ENCODE measurements at places on chromosomes 4 and X.

- DNase-seq = no peak
These were observed 26.4 kb upstream of the LRCH2 start for GRCh38 chrX:115260330-115260729.

DNA sequence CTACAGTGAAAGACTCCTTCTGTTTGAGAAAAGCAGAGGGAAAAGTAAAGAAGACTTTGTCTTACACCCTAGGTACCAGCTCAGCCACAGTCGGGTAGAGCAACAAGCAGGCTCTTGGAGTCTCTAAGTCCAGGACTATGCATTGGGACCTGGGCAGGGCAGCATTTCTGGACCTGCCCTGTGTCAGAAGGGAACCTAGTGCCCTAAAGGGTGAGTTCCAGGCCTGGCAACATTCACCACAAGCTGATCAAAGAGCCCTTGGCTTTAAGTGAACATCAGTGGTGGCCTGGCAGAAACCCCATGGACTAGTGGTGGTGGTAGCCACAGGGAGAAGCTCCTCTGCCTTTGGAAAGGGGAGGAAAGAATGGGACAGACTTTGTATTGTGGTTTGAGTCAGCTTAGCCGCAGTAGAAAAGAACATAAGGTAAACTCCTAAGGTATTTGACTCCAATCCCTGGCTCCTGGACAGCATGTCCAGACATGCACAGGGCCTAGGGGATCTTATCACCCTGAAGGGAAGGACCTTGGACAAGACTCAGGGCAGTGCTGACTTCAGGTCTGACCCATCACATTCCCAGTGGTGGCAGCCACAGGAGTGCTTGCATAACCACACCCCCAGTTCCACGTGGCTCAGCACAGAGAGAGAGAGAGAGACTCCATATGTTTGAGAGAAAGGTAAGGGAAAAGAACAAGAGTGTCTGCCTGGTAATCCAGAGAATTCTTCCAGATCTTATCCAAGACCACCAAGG lies 32.6 kb downstream of the CCDC158 start:
- DNase-seq = no peak

DNA sequence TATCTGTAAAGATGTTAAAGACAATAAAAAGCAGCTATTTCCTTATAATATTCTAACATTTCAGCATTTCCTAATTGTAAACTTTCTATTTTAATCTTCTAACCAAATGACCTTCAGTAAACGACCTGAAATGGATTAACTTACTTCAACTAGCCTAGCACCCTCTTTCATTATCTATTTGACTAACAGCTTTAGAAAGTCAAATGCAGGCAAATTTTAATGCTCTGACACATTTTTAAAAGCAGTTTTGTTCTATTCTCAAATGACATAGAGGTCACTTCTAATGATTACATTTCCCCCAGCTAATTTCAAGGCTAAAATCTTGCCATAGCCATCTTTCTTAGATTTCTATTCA lies 41.9 kb downstream of the SLC7A11 start:
- no peak for DNase-seq

DNA sequence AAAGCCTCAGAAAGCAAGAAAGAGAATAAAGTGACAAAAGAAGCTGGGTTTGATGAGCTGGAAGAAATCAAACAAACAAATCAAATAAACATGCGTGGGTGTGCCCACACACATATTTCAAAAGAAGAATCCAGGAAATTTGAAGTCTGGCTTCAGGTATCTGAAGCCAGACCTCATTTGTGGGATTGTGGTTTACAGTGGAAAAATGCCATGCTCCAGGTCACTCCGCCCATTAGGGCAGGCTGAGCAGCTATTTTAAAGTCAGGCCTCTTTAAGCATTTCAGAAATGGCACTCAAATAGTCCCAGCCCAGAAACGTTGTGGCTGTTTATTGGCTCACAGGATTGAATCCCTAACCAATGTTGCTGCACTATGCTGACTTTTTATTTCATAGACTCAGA lies 226.1 kb upstream of the F9 start:
- DNase-seq = no peak

DNA sequence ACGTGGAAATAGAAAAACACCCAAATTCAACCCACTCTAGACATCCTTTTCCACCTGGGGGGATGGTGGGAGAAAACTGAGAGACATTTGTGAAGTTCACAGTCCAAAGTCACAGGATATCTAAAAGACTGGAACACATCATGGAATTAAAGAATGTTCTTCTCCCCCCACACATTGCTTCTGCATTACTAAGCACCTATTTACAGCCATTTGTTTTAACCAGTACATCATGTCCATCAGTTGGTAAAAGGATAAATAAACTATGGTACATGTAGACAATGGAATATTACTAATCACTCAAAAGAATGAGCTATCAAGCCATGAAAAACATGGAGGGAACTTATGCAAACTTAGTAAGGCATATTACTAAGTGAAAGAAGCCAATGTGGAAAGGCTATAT lies 185.5 kb upstream of the ANXA10 start:
- DNase-seq = no peak

GRCh38 chrX:8049827-8050226 lies 121.2 kb downstream of the VCX2 start:
- DNase-seq = no peak

DNA sequence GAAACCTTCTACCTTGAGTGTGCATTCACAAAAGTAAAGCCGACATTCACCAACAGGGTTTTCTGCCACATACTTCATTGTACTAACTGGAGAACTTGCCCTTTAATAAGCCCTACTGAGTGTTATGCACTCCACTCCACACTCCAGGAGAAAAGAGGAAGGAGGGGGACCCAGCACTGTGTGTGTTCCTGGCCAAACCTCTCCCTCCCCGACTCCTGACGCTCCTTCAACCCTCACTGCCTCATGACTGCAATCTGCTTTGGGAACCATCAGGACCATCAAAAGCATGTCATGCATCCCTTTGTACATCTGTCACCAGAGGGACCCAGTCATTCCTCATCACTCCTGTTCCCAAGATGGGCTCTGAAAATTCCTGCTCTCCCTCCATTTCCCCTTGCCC lies 143.7 kb downstream of the RASL11B start:
- DNase-seq = no peak

DNA sequence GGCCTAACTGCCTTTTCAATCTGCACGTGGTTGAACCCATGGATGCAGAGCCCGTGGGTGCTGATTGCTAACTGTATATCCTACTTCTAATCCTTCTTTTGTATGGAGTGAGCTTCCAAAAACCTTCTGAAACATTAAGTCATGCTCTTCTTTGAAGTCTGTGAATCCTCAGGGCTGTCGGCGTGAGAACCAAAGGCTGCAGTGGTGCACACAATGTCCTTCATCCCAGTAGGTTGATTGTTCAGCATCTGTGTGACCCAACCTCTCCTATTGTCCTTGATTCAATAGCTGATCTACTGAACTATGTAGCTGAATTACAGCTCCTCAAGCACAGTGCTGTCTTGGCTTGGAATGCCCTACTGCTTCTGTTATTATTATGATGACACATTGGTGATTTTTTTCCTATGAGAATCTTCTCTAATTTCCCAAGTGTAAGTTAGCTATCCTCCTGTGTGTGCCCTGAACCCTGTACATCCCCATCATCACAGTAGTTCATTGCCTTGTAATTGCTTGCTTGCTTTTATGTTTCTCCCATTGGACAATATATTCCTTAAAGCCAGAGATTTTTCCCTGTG lies 294.6 kb downstream of the TRIML1 start:
- DNase-seq = no peak

- DNase-seq = no peak
These were observed 135.5 kb downstream of the SOWAHB start for GRCh38 chr4:76762137-76763130.

DNA sequence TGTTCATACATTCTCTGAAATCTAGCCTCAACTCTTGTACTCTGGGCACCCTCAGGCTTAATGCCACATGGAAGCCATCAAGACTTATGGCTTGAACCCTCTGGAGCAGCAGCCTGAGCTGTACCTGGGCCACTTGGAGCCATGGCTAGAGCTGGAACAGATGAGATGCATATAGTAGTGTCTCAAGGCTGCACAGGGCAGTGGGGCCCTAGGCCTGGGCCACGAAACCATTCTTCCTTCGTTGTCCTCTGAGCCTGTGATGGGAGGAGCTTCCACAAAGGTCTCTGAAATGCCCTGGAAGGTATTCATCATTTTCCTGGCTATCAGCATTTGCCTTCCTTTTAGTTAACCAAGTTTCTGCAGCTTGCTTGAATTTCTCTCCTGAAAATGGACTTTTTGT lies 1427.2 kb upstream of the PCDH10 start:
- no peak for DNase-seq

DNA sequence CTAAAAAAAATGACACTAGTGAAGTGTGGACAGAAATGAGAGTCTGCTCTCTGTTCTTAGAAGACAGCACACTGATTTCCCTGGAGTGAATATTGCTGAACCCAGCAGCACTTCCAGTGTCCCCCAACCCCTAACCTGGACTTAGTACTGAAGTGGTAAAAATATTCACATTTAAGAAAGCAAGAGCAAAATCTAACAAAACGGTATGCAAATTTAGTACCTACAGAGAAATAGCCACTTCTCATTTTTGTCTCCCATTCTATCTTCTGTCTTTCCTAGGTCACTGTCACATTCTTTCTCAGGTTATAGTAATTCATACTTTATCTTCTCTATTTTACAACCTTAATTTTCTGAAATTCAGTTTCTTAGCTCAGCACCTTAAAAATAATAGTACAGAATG lies 274.7 kb downstream of the CFAP299 start:
- no peak for DNase-seq

GRCh38 chr4:123163501-123163900 lies 233.1 kb upstream of the SPRY1 start:
- DNase-seq = no peak

GRCh38 chrX:35890699-35891098 lies 28.8 kb upstream of the CFAP47 start:
- peak; percentile 68 for DNase-seq

DNA sequence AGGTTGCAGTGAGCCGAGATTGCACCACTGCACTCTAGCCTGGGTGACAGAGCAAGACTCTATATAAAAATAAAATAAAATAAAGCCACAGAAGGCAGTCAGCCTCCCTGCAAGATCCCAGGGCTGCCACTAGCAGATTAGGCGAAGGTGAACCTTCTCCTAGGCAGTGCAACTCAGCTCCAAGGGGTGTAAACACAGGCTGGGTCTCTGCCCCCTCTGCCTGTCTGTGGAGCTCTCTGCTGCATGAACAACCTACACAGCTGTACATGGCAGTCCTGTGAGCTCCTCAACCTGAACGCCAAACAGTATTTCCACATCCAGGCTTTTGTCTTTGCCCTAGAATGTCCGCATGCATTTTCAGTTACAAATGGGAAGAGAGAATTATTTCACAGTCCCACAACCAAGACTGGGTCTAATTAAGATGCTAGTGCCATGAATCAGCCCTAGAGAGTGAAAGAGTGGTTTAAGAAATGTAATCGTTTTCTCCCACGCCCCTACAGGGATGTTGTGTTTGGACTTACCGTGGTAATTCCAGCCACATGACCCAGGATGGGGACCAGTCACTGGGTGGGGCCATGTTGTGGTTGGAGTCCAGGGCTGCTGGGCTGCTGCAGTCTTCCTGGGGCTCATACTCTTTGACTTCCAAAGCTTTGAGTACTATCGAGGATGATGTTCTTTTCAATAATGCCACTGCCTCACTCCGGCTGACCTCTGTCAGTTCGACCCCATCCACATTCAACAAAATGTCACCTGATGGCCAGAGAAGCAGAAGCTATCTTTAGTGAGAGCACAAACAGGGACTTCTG lies 99.0 kb downstream of the FIP1L1 start:
- DNase-seq = no peak

- DNase-seq = no peak
These were observed 73.1 kb downstream of the CC2D2A start for GRCh38 chr4:15542760-15543159.

DNA sequence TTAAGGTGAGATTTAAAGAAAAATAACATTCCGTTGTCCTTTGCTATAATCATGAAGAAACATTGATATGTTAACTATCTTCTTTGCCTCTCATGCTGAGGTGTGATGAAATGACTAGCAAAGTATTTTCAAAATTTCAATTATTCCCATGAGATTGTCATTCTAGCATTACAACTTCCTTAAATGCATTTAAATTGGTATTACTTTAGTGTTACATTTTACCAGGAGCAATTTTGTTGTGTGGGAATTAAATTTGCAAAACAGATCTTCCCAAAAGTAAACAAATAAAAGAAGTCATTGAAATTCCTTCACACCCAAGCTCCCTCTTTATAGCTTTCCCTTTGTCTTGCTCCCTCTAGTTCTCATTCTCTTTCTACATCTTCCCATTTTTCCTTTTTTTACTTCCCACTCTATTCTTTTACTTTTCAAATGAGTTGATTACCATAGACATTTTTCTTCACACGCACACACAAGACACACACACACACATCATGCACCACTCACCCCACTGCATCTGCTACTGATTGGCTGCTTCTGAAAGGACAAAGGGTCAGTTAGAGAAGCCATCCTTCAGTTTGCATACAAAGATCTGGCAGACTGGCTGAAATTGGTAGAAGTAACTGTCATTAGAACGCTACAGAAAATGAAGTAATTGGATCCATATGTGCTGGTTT lies 10.0 kb upstream of the APELA start:
- DNase-seq = no peak

GRCh38 chrX:41076742-41077141 lies 8.5 kb upstream of the USP9X start:
- no peak for DNase-seq

DNA sequence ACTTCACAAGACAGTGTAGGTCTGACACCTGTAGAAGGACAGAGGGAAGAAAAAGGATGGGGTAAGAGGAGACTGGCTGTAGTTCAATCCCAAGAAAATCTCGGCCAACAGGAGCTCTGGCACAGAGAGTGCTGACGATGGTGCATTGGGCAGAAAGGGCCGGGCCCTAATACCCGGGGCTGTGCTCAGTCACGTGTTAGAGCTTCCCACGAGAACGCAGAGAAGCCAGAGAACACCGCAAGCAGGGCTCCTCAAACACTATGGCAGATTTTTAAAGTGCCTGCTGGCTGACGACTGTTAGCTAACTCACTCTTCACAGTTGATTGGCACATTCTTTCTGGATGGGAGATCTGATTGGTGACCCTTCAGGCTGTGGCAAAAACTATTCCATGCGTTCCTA lies 35.5 kb downstream of the EREG start:
- no peak for DNase-seq

GRCh38 chr4:61309616-61310015 lies 109.5 kb downstream of the ADGRL3 start:
- DNase-seq = no peak

- no peak for DNase-seq
These were observed 1.9 kb downstream of the MAP3K15 start for GRCh38 chrX:19513383-19513782.

GRCh38 chr4:165991325-165992180 lies 118.5 kb downstream of the TLL1 start:
- DNase-seq = no peak

DNA sequence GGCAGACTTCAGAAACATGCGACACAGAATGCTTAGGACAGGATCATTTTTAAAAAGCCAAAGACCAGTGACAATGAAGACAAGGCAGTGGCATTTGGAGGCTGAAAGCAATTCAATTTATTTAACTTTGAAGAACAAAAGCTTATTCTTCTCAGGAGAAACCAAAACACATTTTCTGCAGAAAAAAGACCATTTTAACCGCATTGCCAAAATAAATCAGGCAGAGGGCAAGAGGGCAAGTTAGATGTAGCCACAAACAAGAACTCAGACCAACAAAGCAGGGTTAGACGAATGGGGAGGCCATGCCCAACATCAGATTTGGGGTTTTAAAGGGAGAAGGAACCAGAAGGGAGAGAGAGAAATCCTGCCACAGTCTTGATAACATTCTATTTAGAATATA lies 58.9 kb downstream of the RELL1 start:
- no peak for DNase-seq

Data from activated CD4-positive, alpha-beta T cell treated with anti-CD3 and anti-CD28 coated beads, Interleukin-2, Interleukin-4, amounts not matched to agents 100 ng/mL and 50 ng/mL, durations not matched to agents 16 hours and 8 hours (primary cell).